ENCODE measurements at places on chromosomes 11 and 22.
A peak's percentile ranks its signal among the peaks of the same experiment; 100 is the strongest.

DNA sequence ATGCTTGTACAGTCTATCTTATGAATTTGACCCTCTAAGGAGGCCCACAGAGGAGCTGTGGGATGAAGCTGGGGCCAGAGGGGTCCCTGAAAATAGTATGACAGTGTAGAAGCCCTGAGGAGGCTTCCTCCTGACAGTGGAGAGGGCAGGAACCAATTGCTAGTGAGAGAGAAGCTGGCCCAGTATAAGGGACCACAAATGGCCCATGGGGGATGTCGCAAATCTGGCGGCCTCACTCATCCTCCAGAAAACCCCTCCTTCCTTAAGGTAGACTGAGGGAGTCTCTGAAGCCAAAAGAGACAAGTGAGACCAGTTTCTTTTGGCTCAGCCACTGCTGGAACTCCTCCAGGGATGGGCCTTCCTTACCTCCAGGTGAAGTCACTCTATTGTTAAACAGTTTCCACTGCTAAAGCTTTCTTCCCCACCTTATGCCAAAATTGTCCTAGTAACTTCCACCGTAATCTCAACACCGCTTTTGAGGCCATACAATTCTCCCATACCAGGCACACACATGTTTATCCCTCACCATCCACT is 17.8 kb upstream of the CASTOR1 start:
- peak; percentile 28 for DNase-seq

- no peak for DNase-seq
Measured at GRCh38 chr11:47867823-47868222, 19.7 kb upstream of the NUP160 start.

DNA sequence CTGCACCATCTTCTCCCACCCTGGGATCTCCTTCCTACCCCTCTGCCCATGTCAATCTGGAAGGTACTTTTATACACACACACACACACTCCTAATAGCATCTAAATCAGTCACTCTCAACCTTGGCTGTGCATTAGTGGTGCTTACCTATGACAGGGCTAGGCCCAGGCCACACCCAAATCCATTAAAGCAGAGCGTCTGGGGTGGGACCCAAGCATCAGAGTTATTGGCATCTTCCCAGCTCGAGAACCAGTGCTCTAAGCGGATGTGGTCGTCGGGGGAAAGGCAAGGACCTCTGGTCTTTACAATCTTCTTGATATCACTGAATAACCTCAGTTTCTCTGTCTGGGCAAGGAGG is 194.6 kb downstream of the TRIM29 start:
- DNase-seq: no peak

- no peak for DNase-seq
Measured at GRCh38 chr11:62928011-62928410, 6.8 kb upstream of the CHRM1 start.

- no peak for DNase-seq
Measured at GRCh38 chr11:119029340-119030028, 1.2 kb downstream of the SLC37A4 start.

DNA sequence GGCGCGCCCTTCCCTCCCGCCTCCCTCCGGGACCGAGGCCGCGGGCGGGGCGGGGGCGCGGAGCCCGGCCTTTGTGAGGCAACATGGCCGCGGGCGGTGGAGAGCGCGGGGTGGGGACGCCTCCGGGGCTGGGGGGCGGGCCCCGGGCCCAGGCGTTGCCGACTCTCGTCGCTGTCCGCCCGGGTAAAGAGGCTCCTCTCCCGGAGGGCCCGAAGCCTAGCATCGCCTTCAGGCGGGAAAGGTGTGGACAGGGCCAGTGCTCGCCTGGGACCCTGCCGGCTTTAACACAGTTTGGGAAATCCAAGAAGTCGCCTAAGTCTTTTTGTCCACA is 369 bp downstream of the DGCR8 start:
- DNase-seq: peak; percentile 62

GRCh38 chr11:99351624-99352023 is 330.9 kb downstream of the CNTN5 start:
- DNase-seq: no peak

- no peak for DNase-seq
Measured at GRCh38 chr11:47350315-47350714, 2.2 kb downstream of the MYBPC3 start.

DNA sequence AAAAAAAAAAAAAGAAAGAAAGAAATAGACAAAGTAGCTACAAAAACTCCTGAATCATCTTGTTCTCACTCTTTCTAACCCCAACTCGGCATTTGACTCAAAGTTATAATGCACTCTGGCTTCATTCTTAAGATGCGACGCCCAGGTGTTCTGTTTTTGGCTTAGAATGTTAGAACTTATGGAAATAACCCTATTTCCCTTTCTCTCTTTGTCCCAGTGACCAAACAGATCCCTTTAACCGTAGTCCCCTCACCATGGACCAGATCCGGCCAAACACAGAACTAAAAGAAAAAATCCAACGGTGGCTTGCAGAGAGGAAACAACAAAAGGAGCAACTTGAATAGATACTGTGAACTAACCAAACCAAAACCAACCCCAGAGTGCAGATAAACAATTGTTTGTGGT is 5.3 kb upstream of the ATP5MG start:
- peak; percentile 3 for DNase-seq

DNA sequence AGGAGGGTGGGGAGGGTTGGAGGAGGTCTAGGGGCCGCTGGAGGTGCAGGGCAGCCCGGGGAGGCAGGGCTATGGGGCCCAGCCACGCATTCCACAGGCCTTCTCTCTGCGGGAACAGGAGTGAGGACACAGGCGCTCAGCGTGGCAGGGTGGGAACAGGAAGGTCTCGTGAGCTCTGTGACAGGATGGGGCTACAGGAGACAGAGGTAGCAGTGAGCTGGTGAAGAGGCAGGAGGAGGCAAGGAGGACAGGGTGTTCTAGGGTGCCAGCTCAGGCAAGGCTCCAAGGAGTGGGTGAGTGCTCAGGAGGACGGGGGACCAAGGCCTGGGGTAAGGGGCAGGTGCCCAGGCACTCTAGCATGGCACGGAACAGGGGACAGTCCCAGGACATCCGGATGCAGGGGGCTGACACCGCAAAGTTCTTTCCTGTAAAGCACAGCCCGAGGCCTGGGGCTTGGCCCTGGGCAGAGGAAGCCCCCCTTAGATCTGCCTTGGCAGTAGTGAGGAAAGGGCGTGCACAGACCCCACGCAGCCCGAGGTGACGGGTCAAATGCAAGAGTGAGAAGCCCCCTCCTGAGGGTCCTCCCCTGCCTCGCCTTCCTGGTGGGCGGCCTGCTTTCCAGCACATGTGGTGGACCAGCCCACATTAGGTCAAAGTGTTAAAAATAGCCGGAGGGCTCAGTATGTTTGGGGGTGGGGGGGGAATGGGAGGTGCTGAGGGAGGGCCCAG is 4.7 kb upstream of the NEAT1 start:
- DNase-seq: peak; percentile 55

GRCh38 chr11:13761250-13761649 is 92.8 kb downstream of the FAR1 start:
- no peak for DNase-seq

DNA sequence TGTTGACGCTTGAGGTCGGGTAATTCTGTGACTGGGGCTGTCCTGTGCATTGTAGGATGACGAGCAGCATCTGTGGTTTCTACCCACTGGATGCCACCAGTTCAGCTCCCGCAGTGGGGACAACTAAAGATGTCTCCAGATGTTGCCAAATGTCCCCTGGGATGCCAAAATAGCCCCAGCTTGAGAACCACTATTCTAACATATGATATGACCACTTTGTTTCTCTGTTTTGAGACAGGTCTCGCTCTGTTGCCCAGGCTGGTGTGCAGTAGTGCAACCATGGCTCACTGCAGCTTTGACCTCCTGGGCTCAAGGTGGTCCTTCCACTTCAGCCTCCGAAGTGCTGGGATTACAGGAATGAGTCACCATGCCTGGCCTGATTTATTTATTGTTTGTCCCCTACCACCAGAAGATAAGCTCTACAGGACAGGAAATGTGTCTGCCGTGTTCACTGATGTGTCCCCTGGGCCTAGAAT is 4.4 kb upstream of the MEN1 start:
- no peak for DNase-seq

- DNase-seq: no peak
Measured at GRCh38 chr11:67016550-67016949, 6.4 kb upstream of the SYT12 start.

DNA sequence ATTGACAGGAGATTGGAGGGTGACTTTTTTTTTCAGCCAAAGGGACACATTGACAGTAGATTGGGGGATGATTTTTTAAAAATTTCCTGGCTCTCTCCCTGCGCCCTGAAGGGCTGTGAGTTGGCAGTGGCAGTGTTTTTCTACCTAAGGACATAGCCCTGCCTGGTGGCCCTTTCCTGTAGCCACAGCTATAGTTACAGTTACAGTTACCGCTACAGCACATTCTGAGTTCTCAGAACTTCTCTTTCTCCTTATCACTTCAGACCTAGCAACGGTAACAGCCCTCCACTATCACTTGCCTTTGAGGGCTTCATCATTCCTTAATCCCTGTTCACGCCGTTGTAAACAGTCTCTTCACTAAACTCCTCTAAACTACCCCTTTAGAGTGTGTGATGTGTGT is 684 bp downstream of the MRGPRX2 start:
- DNase-seq: no peak

- no peak for DNase-seq
Measured at GRCh38 chr11:20213790-20214189, 53.5 kb upstream of the DBX1 start.

DNA sequence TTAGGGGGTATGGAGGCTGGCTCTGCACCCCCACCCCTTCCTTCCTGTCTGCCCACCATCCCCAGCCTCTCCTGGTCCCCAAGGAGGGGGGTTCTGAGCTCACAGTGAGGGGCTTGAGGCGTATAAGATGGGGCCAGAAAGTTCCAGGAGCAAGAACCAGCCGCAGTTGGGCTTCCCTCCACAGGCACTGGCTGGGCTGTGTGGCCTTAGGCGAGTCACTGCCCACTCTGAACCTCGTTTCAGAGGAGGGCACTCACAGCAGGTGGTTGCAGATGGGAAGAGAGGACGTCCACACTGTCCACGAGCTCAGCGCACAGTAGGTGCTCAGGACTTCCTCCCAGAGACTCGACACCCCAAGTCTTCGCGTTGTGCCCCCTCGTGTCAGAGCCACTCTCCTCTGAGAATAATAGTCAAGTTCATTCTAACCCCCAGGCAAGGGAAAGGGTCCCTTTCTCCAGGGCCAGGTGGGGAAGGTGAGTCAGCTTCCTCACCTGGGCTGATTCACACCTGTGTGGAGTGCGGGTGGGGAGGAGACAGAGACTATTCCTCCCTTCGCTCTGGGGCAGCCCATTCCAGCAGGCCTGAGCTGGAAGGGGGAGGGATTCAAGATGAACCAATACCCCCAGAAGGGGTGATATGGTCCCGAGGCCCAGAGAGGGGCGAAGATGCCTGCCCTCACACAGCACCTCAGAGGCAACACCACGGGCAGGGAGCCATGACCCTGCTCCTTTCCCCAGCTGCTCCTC is 29.3 kb downstream of the RPL3 start:
- no peak for DNase-seq

- no peak for DNase-seq
Measured at GRCh38 chr22:37295213-37295886, 13.0 kb downstream of the CYTH4 start.

- no peak for DNase-seq
Measured at GRCh38 chr11:72579816-72580641, 94.2 kb downstream of the PDE2A start.

- no peak for DNase-seq
Measured at GRCh38 chr22:46234969-46235368, 15.1 kb downstream of the CDPF1 start.

DNA sequence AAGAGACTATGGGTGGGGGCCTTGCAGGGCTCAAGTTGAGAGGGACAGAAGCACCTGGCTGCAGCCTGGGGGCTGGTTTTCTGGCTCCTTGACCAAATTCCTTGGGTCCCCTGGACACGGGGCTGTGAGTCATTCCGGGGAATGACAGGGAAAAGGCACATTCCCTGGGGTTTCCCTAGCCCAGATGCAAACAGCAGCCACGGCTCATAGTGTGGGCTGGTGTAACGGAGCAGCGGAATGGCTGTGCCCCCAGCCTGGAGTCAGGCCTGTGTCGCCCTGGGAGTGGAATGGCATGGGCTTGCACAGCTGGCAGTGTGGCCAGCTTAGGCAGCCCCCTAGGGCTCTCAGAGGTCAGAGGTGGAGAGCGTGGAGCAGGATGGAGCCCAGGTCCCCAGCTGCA is 77.6 kb upstream of the KCNQ1OT1 start:
- DNase-seq: no peak

DNA sequence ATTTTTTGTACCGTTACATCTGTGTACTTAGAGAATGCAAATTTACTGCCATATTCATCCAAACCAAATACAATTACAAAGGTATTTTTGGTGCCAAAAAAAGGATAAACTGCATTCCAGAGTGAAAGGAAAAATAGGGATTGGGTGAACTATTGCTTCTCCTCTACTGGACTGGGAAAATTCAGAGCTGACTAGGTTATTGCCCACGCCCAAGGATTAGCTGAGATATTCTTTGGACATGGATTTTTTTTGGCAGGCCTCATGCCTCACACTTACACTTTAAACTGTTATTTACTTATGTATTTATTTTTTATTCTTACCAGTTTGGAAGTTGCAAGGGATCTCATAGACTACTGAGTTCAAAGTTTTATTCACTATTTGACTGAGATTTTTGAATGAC is 76.3 kb upstream of the DDI1 start:
- DNase-seq: no peak

DNA sequence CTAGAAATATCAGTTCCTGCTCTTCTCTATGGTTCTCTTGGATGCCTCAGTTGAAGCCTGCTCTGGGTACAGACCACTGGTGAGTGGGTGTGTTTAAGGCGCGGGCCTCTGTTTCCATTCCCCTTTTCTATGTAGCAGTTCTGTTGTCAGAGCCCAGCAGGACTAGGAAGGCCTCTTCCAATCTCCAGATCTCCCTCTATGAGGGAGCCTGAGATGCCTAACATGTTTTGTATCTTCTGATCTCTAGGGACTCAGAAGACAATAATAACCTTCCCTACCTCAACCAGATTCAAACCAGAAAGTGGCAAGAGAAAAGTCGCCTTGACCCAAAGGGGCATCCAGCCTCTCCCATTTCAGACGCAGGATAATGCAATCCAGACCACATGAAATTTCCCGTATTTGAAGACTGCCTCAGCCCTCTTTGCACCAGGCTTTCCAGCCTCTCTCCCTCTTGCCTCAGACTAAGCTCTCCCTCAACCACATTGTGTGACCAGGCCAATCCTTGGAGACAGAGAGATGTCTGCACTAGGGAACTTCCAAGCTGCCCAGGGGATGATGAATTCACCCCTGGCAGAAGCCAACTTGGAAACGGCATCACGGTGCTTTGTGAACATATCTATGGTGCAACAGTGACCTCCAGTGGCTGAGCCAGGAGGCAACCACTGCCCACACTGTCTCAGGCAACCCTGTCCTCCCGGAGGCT is 150.1 kb upstream of the UBASH3B start:
- DNase-seq: peak; percentile 16

DNA sequence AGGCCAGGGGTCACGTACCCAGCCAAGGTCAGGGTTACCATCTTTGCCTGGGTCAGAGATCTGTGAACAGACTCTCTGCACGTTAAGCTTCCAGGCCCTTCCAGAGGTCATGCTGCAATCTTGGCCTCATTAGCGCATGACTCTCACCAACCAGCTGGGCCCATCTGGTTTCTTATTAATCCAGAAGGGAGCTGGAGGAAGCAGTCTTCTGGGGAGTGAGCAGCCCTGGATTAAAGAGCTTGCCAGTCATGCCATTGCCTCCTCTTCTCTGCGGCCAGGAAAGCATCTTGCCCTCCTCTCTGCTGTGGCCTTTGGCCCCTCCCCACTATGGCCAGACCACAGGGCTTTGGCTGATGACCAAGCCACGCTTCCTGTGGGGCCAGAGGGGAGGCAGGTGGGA is 57.4 kb downstream of the CHST1 start:
- DNase-seq: no peak

- no peak for DNase-seq
Measured at GRCh38 chr11:111357150-111358037, 21.7 kb downstream of the POU2AF1 start.

Data from CD4-positive, alpha-beta T cell treated with Interleukin-6 at 100 ng/mL for 8 hours (primary cell).